Smooth muscle cell of the umbilical artery (primary cell): ENCODE measurements at places on chromosomes 12 and 14. TPM values are rescaled to one million over a fixed set of nuclear protein-coding genes. Genes with fewer than 3 reads are reported as not detected.

Gene RD3L
- total RNA-seq, result not detected in 2 replicates

Gene GLS2
- total RNA-seq, result 0.18 TPM in 1 of 2 replicates, not detected in the other

Gene CIT
- total RNA-seq, result 3.3 and 19.6 TPM in 2 replicates

Gene ETNK1
- total RNA-seq, result 33.9 and 46.1 TPM in 2 replicates

Gene GRIP1
- total RNA-seq, result 1.5 and 3.6 TPM in 2 replicates

Gene SPRYD4
- 1.2 and 1.4 TPM in 2 replicates for total RNA-seq

Gene FAM181A
- not detected in 2 replicates for total RNA-seq

Gene GPR137C
- total RNA-seq, result 0.59 and 0.60 TPM in 2 replicates

Gene IL22
- total RNA-seq, result not detected in 2 replicates

Gene SLC10A1
- not detected in 2 replicates for total RNA-seq

Gene PITPNM2
- total RNA-seq, result 2.7 and 7.5 TPM in 2 replicates

Gene FAM186B
- total RNA-seq, result under 0.01 and 0.09 TPM in 2 replicates

Gene SMAGP
- total RNA-seq, result 4.2 and 20.0 TPM in 2 replicates

Gene CELA1
- not detected in 2 replicates for total RNA-seq

Gene APOLD1
- total RNA-seq, result 3.0 and 4.5 TPM in 2 replicates

Gene SERPINA9
- not detected in 2 replicates for total RNA-seq

Gene SLC8B1
- 11.6 and 12.6 TPM in 2 replicates for total RNA-seq

Gene PAX9
- 0.05 TPM in 1 of 2 replicates, not detected in the other for total RNA-seq

Gene ARL1
- total RNA-seq, result 179 and 282 TPM in 2 replicates

Gene GLT8D2
- 29.2 and 74.8 TPM in 2 replicates for total RNA-seq

Gene CPNE6
- not detected in 2 replicates for total RNA-seq

Gene MYO1H
- not detected in 2 replicates for total RNA-seq

Gene PTPRB
- total RNA-seq, result 3.0 and 23.5 TPM in 2 replicates

Gene C12orf50
- total RNA-seq, result not detected in 2 replicates

Gene LTBP2
- total RNA-seq, result 334 and 905 TPM in 2 replicates
